ENCODE measurements at places on chromosomes 1 and 21. TPM values are rescaled to one million over a fixed set of nuclear protein-coding genes. Genes with fewer than 3 reads are reported as not detected.

GRCh38 chr21:38467911-38468310, 30.4 kb downstream of the ERG start:
- DNase-seq = no peak

GRCh38 chr1:9836632-9836960, 12.8 kb upstream of the CLSTN1 start:
- DNase-seq = no peak

DNA sequence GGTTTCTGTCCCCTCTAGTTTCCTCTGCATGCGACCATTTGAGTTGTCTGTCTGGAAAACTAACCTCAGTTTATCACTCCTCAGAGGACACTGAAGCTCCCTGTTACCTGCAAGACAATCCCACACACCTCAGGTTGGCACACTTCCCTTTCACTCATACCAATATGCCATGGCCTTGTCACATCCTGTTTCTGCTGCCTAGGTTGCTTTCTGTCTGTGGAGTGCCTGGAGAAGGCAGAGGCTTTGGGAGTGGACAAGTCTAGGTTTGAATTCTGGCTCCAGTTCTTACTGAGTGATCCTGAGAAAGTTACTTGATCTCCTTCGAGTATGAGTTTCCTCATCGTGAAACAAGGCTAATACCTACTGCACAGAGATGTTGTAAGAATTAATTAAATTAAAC, 171.5 kb upstream of the CACYBP start:
- DNase-seq = peak; percentile 2

- DNase-seq = peak; percentile 84
These were observed 32.3 kb downstream of the SLC9A1 start for GRCh38 chr1:27122652-27123051.

DNA sequence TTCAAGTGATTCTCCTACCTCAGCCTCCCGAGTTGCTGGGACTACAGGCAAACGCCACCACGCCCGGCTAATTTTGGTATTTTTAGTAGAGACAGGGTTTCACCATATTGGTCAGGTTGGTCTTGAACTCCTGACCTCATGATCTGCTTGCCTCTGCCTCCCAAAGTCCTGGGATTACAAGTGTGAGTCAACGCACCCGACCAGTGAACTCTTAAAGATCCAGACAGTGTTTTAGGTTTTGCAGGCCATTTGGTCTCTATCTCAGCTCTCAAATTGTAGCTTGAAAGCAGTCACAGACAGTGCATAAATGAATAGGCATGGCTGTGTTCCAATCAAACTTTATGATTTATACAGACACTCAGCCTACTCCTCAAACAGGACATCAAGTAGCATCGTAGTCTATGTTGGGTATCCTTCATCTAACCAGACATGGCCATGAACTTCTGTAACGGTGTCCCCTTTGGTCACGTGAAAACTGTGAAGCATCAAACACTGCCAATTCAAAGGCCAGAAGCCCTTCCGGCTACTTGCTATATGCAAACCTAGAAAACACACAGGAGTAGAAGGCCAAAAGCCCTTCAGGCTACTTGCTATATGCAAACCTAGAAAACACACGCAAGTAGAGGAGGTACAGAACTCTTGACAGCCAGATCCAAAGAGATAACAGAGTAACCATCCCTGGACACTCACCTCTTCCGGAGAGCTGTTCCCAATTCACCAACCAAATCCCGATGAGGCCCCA, 3.1 kb downstream of the FUCA1 start:
- no peak for DNase-seq

DNA sequence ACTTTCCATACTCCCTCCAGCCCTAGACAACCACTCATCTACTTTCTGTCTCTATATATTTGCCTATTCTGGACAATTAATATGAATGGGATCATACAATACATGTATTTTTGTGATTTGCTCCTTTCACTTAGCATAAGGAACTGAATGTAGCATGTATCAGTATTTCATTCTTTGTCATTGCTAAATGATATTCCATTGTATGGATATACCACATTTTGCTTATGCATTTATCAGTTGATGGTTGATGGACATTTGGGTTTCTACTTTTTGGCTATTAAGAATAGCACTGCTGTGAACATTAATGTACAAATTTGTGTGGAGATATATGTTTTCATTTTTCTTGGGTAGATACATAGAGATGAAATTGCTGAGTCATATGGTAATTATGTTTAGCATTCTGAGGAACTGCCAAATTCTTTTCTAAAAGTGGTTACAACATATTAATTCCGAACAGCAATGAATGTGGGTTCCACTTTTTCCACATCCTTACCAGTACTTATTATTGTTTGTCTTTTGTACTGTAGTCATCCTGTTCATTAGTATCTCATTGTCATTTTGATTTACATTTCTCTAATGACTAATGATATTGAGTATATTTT, 121.0 kb downstream of the LRRC40 start:
- no peak for DNase-seq

GRCh38 chr1:174996476-174996875, 3.3 kb upstream of the CACYBP start:
- peak; percentile 70 for DNase-seq

- peak; percentile 43 for DNase-seq
These were observed 30.8 kb upstream of the PTGFRN start for GRCh38 chr1:116878804-116879477.

MX2 gene
- total RNA-seq = 0.17 TPM

PPM1J gene
- total RNA-seq = 0.27 TPM

GRCh38 chr1:91924146-91924545, 25.1 kb upstream of the BRDT start:
- peak; percentile 77 for DNase-seq

C1orf167 gene
- not detected for total RNA-seq

Data from HT1080 (cell line).